ENCODE measurements at places on chromosomes 1 and 21.

DNA sequence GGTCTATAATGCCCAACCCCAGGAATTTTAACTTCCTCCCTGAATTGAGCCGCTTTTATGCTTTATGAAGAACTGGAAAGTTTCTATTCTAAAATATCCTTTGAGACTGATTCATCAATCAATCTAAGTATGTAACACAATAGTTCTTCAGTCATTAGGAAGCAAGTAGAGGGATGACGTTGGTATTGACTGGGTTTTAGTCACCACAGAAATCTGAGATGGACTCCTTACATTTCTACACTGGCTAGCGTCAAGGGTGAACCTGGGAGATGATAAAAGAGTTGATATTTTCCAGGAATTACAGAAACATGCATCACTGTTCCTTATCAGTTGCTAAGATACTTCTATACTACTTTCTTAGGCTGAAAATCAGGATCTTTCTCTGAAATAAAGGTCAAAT lies 308.0 kb downstream of the HMCN1 start:
- DNase-seq: no peak

DNA sequence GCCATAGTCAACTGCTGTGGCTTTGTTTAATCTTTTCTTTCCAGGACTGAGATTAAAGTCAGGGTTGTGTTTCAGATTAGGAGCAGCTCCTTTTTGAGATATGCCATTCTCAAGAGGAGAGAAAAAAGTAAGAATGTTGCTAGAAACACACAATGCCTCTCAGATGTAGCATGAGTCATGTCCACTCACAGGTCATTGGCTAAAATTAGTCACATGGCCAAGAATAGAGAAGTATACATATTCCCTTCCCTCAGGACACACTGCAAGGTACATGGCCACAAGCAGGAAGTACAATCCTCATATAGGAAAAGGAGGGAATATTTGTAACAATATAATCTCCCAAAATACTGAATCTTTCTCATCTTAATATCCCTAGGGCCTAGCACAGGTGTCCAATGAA lies 141.9 kb upstream of the PTBP2 start:
- no peak for DNase-seq

- no peak for DNase-seq
Measured at GRCh38 chr1:41641475-41641814, 157.0 kb upstream of the EDN2 start.

DNA sequence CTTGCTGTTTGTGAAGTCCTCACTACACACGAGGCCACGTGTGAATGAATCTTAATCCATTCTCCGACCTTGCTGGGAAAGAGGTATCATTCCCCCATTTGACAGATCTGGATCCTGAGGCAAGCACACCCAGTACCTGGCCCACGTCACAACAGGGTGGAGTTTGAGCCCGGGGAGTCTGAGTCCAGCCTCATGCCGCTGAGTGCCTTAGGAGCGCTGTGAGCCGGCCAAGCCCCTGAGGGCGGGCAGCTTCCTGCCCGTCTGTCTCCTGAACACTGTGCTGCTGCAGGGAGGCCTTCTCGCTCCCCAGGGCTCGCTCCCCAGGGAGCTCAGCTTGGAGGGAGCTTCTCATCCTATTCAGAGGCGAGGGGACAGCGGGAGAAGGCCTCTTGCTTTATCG lies 29.7 kb downstream of the SLC45A1 start:
- DNase-seq: no peak

- DNase-seq: no peak
Measured at GRCh38 chr21:44392185-44392584, 38.8 kb downstream of the TRPM2 start.

GRCh38 chr1:3389093-3389833 lies 65.2 kb upstream of the ARHGEF16 start:
- no peak for DNase-seq

DNA sequence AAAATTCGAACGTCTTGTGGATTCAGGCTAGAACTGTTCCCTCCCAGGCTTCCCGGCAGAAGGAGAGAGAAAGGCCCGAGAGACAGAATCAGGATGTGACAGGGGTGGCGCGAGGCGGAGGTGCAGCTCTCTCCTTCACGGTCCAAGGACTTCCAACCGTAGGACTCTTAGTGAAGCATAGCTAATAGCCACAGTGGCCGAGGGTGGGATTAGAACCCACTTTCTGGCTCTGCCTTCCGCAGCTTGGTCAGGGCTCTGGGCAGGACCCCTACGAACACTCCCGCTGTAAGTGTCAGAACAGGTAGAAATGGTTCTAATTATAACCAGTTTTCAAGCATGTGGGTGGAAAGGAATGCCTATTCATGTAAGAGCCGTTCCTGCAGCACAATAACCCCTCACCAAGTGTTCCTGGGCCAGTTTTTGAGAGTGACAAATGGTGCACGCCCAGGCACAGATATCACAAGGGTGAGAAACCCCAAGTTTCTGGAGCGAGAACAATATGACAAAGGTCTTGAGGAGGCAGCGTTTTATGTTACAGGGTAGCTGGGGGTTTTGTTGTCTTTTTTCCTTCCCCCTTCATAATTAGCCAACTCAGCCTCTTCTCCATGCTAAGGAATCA lies 86.4 kb downstream of the SYF2 start:
- no peak for DNase-seq

DNA sequence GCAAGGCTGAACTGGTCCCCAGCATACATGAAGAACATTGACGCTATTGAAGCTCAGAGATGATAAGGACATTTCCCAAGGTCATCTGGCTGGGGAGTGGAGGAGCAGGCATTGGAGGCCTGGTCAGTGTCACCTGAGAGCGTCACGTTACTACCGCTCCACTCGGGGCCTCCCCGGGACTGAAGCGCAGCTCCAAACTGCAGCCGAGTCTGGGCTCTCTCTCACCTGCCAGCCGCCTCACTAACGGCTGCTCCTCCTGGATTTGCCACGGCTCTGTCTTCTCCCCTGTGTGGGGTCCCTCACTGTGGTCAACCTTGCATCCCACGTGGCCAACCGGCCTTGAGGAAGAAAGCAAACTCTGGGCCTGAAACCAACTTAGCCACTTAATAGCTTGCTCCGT lies 111.3 kb downstream of the ADSS2 start:
- DNase-seq: no peak

DNA sequence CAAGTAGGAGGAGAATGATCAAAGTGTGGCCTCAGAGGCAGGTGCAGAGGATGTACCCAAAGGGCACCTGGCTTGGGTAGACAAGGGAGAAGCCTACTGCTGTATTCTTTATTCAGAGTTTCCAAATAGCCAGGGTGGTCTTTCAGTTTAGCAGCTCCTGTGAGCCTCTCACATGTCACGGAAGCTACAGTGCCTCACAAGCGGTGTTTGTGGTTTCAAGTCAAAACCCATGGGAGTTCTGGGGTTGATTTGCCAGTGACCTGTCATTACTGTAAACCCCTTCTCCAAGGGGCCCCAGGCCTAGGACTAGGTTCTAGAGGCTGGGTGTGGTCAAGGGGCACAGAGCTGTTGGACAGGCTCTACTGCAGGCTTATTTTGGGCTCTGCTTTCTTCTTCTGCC lies 10.2 kb upstream of the IL10 start:
- DNase-seq: no peak

DNA sequence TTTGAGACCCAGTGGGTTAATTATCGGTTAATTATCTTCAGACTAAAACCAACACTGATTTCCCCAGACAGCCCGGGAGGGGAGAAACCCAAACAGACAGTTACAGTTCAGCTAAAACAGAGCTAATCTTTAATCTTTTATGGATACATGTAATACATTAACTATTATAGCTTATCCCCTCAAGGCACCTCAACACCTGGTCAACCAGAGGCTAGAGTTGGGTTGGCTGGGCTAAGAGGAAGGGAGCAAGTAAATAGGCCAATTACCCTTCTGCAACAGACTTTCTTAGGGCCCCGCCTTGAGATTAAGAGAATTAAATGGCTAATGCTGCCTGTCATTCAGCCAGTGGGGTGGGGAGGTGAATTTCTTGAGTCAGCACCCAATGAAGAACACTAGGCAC lies 6.6 kb upstream of the MED18 start:
- DNase-seq: no peak

GRCh38 chr1:237687804-237688203 lies 202.9 kb downstream of the ZP4 start:
- no peak for DNase-seq
